ENCODE measurements at places on chromosomes 16 and 17.

GRCh38 chr16:86517033-86517432 lies 6.7 kb downstream of the FOXF1 start:
- no peak for DNase-seq

GRCh38 chr17:16585796-16586195 lies 16.8 kb upstream of the ZNF287 start:
- DNase-seq = no peak

DNA sequence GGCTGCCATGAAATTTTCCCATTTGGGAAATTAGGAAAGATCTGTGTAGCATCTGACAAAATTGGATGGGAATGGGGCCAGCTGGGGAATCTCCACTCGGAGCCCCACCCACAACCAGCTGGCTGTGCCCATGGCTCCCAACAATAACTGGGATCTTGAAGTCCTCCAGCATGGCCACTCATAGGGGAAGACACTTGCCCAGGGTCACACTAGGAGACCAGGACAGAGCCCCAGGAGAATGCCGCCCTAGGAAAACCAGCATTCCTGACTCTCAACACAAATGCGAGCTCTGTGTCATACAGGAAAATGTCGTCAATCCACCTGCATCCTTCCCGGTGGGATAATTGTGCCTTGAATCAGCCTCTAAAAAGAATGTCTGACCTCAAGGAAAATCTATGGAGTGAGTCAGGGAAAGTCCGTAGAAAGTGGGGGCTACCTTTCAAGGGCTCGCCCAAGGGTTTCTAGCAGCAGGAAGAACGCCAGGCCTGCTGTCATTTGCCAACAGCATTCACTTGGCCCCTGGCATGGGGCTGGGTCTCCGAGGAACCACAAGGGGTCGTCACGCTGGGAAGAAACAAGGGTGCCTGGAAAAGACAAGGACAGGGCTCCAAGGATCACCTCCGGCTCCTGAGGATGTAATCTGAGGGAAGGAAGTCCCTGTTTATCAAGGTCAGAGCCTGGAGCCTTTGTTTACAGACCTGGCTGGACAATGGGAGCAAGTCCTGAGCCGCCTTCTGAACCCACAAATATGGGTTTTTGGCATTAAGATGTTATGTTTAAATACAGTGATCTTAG lies 15.9 kb downstream of the CDH5 start:
- DNase-seq = no peak

GRCh38 chr17:29445844-29446243 lies 55.7 kb downstream of the TAOK1 start:
- DNase-seq = no peak

- no peak for DNase-seq
Measured at GRCh38 chr16:6447021-6447790, 885.4 kb upstream of the RBFOX1 start.

DNA sequence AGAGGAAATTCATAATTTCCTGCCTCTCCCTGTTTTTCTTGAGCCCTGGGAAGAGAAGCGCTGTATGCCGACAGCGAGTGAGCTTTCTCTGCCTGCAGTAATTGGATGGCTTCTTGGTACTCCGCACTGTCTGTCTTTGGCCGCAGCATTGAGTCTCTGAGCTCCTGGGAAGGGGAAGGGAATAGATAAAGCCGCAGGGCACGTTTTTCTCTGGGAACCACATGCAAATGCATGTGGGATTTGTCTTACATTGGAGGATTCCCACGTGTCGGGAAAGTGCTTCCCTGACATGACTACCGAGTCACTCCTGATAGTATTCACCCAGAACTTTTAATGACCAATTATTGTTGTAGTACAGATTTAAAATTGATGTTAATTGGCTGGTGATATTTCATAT lies 385.9 kb downstream of the CPPED1 start:
- no peak for DNase-seq

DNA sequence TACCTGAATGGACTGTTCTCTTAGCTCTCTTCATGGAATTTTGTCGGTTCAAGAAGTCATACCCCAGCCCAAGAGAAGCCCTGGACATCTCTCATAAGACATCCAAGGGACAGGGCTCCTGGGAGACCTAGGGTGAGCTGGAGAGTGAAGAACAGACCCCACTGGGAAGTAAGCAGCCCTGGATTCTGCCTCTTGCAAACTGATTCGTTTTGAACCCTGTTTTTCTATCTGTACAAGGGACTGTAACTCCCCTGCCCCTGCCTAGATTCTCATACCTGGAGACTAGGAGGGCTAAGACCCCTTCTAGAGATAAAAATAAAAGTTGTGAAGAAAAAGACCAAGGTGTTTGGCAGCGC lies 449 bp downstream of the CCL3L1 start:
- DNase-seq = no peak

DNA sequence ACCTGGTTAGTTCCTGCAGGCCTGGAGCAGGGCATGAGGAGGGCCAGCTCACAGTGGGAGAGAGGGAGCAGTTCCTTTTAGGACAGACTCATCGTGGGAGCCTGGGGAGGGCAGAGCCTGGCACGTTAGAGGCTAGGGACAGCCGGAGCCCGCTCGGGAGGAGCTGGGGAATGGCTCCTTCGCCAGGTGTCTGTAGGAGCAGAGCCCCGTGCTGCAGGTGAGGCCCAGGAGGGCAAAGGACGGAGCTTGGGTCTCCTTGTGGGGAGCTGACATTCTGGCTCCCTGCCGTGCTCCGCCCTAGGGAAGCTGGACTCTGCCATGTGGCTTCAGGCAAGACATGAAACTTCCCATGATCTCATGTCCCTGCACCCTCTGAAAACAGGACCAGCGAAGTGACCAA lies 18.7 kb upstream of the MTSS2 start:
- no peak for DNase-seq

GRCh38 chr16:3295783-3296182 lies 9.4 kb downstream of the TIGD7 start:
- no peak for DNase-seq

- no peak for DNase-seq
Measured at GRCh38 chr17:13634021-13634420, 32.3 kb upstream of the HS3ST3A1 start.

GRCh38 chr16:3252967-3253366 lies 3.5 kb downstream of the MEFV start:
- no peak for DNase-seq

DNA sequence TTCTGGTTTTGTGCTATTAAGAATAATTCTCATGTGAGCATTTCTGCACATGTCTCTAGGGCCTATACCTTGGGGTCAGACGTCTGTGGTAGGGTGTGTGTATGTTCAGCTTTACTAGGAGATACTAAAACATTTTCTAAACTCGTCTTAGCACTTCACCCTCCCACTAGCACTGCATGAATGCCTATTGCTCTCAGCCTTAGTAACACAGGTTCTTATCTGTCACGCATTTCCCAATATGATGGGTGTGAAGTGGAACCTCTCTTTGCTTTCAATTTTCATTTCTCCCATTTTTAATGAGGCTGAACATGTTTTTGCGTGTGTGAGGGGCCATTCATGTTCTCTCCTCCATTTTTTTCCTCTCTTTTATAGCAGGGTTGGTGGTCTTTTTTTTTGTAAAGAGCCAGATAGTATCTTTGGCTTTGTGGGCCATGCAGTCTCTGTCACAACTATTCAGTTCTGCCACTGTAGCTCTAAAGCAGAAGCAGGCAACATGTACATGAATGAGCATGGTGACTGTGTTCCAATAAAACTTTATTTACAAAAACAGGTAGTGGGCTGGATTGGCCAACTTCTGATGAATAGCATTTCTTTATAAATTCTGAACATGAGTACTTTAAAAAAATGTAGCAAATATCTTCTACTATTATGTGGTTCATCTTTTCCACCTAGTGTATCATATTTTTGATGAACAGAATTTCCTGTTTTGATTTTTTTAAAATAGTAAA lies 354.0 kb downstream of the XYLT1 start:
- DNase-seq = no peak

- no peak for DNase-seq
Measured at GRCh38 chr17:75566834-75567233, 20.8 kb upstream of the MYO15B start.

DNA sequence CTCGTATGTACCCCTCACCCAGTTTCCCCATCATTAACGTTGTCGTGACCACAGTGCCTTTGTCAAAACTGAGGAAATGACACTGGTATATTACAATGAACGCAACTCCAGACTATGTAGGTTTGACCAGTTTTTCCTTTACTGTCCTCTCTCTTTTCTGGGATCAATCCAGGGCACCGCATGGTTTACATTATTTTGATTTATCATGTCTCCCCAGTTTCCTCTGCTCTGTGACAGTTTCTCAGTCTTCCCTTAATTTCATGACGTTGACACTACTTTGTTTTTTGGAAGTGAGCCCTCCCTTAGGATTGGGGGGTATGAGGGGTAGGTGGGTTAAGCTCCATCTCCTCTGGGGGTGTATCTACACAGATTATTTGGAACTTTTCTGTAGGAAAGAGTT lies 76.1 kb upstream of the LGALS9 start:
- no peak for DNase-seq

DNA sequence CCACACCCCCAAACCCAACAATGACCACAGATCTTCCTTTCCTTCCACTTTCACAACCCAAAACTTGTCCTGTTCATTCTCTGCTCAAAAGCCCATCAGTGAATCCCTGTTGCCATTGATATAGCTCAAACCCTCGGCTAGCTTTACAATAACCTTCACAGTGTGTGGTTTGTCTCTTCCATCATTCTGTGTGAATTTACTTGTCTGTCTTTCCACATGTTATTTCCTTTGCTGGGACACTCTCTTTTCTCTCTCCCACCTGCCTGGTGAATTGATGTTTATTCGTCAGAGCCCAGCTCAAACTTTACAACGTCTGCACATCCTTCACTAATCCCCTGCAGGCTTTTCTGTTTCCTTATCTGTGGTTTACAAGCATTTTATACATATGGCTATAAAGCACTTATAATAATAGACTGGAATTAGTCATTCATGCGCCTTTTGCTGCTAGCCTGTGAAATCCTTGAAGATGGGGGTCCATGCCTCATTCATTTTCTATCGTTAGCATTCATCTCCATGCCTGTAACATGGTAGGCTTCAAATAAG lies 114.4 kb downstream of the CDH13 start:
- DNase-seq = no peak

DNA sequence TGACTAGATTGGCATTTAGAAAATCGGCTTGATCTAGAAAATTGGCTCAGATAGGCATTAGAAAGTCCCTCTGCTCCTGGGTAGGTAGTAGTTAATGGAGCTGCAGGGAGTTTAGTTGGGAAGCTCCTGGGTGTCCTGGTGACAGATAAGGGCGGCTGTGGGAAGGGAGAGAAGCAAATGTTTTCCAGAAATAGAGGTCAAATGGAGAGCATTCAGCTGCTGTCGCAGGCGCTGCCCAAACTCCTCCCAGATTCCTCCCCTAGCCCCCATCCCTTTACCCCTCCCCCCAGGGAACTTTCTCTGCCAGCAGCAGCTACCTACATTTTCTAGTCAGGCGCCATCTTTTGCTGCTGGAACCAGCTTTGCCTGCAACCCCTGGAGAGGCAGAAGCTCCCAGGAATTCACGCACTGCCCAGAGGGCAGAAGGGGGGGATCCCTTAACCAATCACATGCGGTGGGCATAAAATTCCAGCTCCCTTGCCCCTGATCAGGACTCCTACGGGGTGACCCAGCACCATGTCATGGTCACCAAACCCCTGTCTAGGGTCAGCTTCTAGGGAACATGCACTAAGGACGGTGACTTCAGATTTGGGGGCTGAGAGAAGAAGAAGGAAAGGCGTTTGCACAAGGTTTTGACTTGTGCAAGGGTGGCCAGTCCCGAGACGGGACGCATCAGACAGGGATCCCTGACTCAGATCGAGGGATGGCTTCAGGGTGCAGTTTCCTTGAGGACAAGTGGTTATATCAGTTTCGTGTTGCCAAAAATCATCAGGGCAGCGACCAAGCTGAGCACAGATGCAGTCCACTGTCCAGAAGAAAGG lies 43.8 kb downstream of the SOCS1 start:
- DNase-seq = no peak

DNA sequence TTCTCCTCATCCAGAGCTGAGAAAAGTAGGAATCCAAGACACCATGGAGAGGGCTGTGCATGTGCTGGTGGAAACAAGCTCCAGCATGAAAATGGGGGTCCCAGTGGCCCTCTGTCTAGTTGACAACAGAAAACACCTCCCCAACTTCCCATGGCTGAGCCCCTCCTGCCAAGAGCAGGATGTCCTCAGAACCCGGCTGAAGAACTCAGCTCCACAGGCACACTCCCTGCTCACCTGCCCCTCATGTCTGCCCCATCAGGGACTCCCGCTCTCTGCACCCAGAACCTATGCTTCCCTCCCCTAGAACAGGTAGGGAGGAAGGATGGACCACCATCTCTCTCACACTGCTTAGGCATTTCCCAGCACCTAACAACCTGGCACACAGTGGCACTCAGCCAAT lies 167.2 kb downstream of the C16orf78 start:
- DNase-seq = no peak

- no peak for DNase-seq
Measured at GRCh38 chr17:79417476-79417988, 193.3 kb downstream of the RBFOX3 start.

DNA sequence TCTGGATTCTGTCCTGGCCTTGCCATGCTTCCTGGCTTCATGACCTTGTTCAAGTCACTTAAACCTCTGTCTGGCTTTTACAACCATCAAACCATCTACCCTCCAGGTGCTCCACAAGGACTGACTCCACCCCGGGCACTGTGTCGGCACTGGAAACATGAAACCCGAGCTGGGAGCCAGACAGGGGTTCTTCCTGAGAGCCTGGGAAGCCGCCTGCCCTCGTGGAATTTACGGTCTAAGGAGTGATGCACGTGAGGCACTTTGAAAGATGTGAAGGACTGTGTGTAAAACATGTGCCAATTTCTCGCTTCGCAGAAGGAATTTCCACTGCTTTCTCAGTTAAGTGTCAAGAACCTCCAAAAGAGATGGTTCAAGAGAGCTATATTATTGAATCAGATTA lies 11.6 kb downstream of the CDK5R1 start:
- DNase-seq = no peak

DNA sequence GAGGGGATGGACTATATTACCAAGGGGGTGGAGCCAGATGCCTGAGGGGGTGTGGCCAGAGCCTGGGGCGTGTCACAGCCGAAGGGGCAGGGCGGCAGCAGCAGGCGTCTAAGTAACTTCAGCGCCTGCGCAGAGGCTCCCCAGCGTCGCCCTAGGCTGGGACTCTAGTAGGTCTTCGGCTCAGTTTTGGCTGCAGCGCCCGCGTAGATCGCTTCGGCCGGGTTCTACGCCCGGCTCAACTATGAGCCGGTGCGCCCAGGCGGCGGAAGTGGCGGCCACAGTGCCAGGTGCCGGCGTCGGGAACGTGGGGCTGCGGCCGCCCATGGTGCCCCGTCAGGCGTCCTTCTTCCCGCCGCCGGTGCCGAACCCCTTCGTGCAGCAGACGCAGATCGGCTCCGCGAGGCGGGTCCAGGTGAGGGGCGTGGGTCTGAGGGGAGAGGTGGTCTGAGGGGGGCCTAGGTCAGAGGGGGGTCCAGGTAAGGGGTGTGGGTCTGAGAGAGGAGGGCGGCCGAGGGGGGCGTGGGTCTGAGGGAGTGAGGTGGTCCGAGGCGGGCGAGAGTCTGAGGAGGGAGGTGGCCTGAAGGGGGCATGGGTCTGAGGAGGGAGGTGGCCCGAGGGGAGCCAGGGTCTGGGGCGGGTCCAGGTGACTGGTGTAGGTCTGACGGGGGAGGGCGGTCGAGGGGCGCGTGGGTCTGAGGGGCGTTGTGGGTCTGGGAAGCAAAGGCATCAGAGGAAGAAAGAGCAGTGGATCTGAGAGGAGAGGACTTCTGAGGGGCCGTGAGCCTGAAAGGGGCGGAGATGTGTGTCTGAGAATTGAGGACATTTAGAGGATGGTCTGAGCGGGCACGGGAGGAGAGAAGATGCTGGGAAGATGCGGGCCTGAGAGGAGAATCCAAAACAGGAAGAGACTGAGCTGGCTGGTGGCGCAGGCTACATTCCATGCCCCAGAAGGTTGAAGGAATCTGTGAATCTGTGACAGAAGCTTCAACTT lies at the start of gene LPCAT2:
LPCAT2 (plus strand) TSS at position 132 of the 991 bp plus-strand sequence; CDS start at position 242, 110 bp downstream.
- no peak for DNase-seq

GRCh38 chr16:85137323-85138072 lies 25.2 kb upstream of the CIBAR2 start:
- DNase-seq = no peak

Data from SIG-M5 (cell line).